ENCODE measurements at places on chromosomes 11 and 22.
A peak's percentile ranks its signal among the peaks of the same experiment; 100 is the strongest.

- DNase-seq: no peak
Observed at GRCh38 chr11:44358713-44359112, 48.8 kb upstream of the ALX4 start.

DNA sequence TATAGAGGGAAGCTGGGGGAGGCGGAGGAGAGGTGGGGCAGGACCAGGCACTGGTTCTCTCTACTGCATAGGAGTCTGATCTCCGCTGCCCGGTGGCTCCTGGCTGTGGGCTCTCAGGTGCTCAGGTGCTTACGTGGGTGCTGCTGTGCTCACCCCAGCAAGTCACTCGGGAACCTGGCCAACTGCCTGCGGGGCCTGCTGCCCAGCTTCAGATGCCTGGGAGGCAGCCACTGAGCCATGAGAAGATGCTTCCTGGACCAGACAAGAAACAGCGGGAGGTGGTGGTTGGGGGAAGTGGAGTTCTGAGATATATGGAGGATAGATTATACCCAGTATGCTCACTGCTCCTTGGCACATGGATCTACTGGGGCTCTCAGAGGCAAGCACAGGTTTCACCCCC lies 1303.4 kb downstream of the TBC1D22A start:
- no peak for DNase-seq

DNA sequence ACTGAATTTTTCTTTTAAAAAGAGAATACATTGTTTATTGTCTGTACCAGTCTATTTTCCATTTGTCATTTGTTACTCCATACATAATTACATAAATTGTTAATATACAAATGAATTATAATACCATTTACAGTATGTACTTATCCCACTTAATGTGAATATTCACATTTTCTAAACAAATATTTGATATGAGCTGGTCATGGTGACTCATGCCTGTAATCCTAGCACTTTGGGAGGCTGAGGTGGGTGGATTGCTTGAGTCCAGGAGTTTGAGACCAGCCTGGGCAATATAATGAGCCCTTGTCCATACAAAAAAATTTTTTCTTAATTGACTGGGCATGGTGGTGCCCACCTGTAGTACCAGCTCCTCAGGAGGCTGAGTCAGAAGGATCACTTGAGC lies 6.8 kb downstream of the SC5D start:
- DNase-seq: no peak

- DNase-seq: no peak
Observed at GRCh38 chr11:74446532-74446938, 20.8 kb downstream of the KCNE3 start.

GRCh38 chr22:36768141-36768540 lies 7.8 kb downstream of the IFT27 start:
- DNase-seq: peak; percentile 3

- DNase-seq: no peak
Observed at GRCh38 chr11:33158596-33159275, 2.5 kb downstream of the CSTF3 start.
